ENCODE measurements at places on chromosomes 4 and X. TPM values are rescaled to one million over a fixed set of nuclear protein-coding genes. Genes with fewer than 3 reads are reported as not detected.
A peak's percentile ranks its signal among the peaks of the same experiment; 100 is the strongest.

GRCh38 chrX:74510401-74510800 lies 89.1 kb downstream of the SLC16A2 start:
- DNase-seq: no peak

DNA sequence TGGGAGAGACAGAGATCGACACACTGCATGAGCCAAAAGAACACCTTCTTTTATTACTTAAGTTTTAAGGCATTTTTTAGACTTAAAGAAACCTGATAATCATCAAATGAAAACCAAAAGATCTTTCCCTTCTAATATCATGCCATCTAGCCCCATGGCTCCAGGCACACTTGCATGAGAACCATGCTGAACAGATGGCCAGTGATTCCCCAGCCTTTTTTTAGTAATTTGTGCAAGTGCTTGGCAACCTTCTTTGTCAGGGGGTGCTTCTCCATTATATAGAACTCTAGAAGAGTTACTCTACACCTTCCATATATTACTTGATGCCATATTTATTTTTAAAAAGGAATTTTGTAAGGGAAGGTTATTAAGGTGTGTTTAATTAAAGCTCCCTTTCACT lies 182.2 kb upstream of the TEX13C start:
- no peak for DNase-seq

DNA sequence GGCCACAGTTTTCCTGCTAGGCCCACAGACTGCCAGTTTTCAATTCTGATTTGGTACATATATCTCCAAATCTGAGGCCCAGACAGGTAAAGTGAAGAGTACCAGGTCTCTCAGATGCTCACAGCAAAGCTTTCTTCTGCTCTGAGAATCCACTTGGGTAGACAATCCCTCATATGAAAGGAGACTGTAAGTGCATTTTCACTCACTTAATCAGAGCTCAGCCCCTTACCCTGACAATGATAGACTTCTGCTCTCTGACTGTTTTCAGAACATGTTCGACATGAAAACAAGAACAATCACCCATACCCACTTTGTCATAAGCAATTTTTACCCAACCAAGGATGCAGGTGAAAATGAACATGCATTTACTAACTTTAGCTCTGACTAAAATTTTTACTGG lies 7.1 kb downstream of the GPRIN3 start:
- DNase-seq: no peak

DNA sequence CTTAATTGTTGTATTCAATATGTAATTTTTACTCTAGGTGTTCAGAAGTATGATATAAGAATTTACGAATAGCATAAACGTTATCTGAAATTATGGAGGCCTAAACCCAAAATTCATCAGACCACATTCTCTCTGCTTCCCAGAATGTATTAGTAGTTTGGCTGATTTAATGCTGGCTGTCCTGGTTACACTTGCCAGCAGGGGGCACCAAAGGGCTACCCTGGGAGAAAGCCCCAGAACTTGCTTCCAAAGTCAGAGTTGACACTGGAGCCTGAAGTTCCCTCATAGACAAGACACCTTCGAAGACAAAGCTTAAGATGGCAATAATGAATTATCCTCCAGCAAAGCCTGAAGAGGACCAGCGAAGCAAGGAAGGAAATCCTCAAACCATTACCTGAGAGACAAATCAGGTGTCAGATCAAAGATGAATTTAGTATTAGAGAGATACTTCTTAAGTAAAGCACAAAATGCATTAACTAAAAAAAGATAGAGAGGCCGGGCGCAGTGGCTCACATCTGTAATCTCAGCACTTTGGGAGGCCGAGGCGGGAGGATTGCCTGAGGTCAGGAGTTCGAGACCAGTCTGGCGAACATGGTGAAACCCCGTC lies 11.3 kb upstream of the ANOS1 start:
- no peak for DNase-seq

DNA sequence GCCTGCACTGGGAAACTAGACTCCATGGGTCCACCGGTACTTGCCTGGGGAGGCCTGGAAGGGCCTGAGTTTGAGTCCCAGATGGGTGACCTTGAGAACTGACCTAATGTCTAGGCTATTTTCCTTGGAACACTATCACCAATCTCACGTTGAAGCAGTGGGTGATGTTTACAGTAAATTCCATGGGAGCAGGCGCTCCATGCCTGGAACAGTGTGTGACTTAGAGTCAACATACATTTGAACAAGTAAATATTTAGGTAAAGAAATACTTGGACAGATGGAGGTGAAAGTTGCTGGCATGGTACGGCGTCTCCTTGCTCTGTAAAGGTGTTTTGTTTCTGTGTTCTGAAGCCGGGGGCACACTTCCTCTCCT lies 47.5 kb downstream of the TBC1D14 start:
- DNase-seq: no peak

Gene CSN3
- total RNA-seq: not detected

- no peak for DNase-seq
These were observed 532.8 kb downstream of the IL15 start for GRCh38 chr4:142169216-142169615.

Gene ZRSR2
- 7.0 TPM for total RNA-seq

Gene SPANXN3
- total RNA-seq: not detected

- DNase-seq: peak; percentile 50
These were observed 137.5 kb downstream of the AMMECR1 start for GRCh38 chrX:110180176-110180927.

DNA sequence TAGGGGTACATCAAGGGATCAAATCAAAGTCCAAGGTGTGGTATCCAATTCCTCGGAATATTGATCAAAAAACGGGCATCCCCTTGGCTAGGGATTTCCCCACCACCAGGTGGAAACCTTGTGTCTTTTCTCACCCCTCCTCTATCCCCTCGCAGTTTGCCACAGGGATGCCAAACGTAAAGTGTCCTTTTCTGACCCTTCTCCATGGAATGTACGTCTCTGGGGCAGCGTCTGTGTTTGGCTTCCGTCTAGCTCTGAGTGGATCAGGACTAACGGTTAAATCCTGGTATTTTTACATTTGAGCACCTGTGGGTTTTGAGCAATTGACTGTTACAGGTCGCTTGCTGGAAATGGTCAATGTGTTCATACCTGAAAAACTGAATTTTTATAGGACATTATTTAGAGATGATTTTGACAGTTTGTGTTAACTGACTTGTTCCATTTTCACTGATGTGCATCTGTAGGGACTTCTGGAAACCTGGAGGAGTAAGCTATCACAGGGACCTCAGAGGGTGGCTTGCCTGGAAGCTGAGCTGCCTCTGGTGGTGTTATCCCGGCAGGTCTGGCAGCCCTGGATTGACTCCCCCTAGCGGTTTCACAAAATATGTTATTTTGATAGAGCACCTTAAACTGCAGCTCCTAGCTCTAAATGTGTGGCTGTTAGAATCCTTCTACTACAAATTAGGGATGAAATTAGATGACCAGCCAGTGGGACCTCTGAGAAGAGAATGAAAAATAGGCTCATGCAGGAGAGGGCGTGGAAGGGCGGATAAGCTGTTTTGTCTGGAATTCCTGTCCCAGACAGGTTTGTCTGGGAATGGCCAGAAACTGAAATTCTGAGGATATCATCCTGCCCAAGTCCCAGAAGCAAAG lies 8.8 kb upstream of the MGST2 start:
- peak; percentile 36 for DNase-seq

DNA sequence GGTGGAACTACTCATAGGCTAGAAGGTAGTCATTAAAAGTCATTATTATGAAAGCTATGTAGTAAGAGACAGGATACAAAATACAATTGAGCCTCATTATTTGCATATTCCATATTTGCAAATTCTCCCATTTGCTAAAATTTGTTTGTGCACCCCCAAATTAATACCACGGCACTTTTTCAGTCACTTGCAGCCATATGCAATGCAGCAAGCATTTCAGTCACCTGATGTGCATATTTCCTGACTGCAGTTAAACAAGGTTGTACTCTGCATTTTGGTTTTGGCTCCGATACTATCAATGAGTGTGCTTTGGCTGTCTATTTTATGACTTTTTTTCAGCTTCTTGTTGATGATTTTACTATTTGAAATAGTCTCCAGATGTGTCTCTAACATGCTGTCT lies 62.9 kb downstream of the ZNF330 start:
- no peak for DNase-seq

GRCh38 chr4:99624141-99624719 lies 33.4 kb downstream of the C4orf54 start:
- no peak for DNase-seq

DNA sequence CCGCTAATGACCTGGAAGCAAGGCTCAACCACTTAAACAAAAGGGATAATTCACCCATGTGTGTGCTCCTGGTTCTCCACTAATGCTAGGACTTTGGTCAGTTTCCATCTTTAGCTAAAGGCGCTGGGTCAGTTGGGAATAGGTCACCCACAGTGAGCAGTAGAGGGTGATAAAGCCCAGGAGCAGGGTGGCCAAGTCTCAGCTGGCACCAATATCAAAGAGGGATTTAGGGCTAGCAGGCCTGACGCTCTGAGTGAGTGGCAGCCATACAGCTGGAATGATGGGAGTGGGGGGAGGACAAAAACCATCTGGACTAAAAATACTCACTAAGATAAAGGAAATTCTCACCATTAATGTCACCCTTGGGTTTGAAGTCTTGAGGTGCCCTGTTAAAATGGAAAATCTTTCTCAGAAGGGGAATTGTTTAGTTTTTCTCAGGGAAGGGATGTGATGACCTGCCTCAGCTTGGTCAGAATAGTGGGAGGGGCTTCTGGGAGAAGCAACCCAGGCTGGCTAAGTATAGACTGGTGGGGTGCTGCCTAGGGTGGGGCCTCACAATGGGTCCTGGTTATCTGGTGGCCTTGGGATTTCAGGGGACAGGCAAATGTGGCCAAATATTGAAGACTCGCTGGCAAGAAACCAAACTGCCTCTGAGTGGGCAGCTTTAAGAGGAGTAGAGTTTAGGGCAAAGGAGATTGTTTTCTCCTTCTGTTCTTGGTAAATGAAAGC lies 47.1 kb downstream of the TSC22D3 start:
- no peak for DNase-seq

GRCh38 chr4:96145601-96146000 lies 305.7 kb downstream of the PDHA2 start:
- DNase-seq: no peak

DNA sequence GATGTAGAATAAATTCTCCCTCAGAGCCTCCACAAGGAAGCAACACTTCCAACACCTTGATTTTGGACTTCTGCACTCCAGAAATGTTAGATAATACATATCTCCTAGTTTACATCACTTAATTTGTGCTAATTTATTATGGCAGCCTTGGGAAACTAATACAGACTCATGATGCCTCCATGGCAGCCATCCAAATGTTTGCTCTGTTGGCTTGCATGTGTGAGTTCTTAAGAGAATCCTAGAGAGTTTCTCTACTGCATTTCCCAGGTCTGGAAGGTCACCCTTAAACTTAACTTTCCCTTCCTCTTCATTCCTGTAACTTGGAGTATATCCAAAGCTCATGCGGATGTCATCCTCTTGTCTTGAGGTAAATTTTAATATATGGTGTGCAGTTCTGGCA lies 956.1 kb downstream of the ADGRL3 start:
- DNase-seq: no peak

- DNase-seq: no peak
These were observed 25.1 kb downstream of the FHDC1 start for GRCh38 chr4:152961014-152961772.

DNA sequence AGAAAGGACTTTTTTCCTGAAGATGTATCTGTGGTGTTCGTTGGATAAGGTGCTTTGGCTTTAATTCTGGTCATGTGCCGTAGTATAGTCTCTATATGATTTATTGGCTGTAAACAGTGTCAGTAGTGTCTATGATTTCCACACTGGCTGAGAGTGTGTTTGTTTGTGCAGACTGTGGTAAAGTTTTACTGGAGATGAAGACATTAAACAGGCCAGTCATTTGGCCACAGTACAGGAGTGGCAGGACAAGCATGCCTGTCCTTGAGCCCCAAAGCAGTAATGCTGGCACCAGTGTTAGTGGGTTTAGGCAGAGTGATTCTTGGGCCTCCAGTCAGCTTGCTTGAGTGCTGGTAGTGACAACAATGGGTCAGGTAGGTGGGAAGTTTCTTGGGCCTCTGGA lies 1023.9 kb upstream of the GRID2 start:
- no peak for DNase-seq

DNA sequence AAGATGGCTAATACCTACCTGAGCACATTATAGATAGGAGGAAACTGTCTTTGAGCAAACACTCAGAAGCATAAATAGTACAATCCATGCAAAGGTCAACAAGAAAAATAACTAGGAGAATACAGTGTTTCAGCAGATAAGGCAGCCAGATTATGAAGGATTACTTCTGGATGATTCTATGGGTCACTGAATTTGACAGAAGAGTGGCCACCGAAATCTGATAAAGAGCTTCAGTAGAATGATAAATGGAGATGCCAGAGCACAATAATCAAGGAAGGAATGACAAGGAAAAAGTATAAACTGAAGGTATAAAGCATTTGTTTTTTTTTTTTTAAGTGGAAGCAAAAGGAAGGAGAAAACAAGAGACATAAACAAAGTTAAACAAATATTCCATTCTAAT lies 58.7 kb downstream of the ELF2 start:
- DNase-seq: no peak

GRCh38 chr4:158580064-158580463 lies 58.4 kb downstream of the RXFP1 start:
- no peak for DNase-seq

DNA sequence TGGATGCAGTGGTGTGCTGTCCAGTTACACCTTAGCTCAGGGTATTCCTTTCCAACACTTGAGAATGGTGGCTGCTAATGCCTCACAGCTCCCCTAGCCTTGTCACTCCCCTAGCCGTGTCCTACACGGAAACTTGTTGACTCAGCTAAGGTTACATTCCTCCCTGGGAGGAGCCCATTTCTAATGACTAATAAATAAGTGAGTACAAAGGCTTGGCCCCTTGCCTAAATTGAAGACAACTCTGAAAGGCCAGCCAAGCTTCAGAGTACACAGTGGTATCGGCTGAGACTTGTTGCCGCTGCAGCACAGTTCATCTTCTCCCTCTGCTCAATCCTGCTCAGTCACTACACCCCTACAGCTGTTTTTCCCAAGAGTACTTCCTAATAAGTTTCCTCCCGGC lies 21.2 kb upstream of the SLC25A31 start:
- no peak for DNase-seq

Gene AFF2
- 343 TPM for total RNA-seq

DNA sequence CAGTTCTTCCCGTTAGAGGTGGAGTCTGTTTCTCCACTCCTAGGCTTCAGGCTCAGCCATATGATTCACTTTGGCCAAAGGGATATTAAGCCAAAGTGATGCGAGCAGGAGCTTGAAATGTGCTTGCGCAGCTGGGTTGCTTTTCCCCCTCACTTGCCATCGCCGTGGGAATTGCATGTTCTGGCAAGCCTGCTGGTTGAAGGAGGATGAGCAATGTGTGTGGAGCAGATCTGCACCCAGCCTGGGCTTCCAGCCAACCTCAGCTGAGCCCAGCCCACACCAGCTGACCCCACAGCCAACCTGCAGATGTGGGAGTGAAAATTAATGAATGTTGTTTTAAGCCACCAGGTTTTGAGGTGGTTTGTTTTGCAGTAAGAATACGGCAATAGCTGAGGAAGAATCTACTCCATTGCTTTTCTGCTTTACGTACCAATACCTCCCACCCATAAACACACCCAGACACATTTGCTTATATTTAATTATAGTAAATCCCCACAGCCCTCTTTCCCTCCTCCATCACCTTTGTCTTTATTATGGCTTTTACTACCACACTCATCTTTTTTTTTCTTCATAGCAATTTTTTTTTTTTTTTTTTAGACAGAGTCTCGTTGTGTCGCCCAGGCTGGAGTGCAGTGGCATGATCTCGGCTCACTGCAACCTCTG lies 132.8 kb upstream of the FUNDC1 start:
- peak; percentile 42 for DNase-seq

Measured in occipital lobe (tissue), 3 donors.